ENCODE measurements at places on chromosomes 16 and 17.

GRCh38 chr17:68595496-68595895, 5.7 kb downstream of the FAM20A start:
- DNase-seq: no peak

DNA sequence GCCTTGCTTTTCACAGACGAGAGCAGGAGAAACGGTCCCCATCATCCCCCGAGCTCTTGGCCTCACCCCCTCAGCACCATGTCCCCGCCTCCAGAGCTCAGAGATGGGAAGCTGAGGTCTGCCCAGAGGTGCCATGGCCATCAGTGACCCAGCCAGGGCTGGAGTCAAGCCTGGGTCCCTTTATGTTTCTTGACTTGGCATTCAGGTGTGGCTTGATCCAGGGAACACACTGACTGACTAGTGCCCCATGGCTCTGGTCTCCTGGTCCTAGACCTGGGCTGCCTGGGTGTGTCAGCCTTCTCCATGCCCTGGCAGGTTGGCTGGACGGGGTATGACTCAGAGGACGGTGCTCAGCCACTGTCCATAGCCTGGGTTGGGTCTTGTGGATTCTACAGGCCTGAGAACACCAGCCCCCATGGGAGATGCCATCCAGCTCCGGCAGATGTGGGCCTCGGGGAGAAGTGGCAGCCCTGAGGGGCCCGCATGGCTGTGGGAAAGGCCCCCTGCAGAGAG, 54.2 kb downstream of the ZFPM1 start:
- no peak for DNase-seq

- DNase-seq: no peak
Observed at GRCh38 chr16:88702371-88703210, 3.6 kb downstream of the RNF166 start.

DNA sequence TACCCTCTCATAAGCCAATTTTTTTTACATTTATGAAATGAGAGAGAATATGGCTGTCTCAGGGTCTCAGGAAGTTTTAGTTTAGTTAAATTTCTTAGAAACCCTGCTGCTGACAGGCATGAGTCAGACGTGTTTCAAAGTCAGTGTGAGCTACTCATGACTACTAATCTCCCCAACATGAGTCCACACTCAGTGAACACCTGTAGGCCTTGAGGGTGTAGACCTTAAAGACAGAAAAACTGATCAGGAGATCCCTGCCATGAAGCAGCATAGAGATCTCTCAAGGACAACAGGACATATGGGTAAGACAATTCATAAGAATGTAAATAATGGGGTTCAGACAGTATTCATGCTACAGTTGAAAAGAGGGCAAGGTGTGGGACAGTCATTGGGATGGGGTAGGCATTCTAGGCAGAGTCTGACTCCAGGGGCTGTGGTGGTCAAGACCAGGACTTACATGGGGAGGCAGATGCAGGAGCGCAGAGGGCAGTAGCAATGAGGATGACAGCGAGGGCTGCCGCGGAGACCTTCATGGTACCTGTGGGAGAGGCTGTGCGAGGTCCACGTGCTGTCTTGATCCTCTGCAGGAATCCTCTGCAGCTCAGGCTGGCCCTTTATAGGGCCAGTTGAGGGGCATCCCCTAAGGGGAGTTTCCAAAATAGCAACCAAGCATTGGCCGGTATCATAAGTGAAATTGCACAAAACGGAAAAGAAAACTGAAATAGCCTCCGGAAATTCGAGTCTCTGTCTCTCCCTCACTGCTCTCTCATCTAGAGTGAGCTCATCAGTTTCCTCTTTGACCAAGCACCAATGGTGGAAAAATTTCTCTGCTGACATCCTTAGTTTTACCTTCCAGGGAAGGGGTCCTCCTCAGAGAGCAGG, at the start of gene CCL5:
TSS of gene CCL5 (minus strand) at position 588 of the 882 bp plus-strand sequence.
- peak; percentile 81 for DNase-seq

GRCh38 chr17:80101946-80102663, 724 bp downstream of the GAA start:
- no peak for DNase-seq

GRCh38 chr16:585351-585750, 4.5 kb upstream of the RAB40C start:
- no peak for DNase-seq

GRCh38 chr17:67725373-67725791, 7.6 kb downstream of the NOL11 start:
- peak; percentile 33 for DNase-seq

DNA sequence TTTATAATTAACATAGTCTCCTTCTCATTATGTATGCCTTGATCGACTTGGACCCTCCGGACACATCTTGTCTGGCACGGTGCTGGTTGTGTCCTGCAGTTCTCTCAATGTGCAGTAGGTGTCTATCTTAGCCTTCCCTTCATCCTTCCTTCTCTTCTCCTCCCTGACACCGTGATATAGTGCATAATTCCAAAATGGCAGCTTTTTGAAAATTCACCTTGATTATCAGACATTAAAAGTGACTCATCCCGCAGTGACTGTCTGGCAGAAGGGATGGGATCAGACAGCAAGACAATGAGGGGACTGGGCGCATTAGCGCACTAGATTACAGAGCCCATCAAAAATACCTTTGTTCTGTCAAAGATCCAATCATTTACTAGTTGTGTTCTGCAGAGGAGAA, 70.0 kb upstream of the PMFBP1 start:
- DNase-seq: no peak

DNA sequence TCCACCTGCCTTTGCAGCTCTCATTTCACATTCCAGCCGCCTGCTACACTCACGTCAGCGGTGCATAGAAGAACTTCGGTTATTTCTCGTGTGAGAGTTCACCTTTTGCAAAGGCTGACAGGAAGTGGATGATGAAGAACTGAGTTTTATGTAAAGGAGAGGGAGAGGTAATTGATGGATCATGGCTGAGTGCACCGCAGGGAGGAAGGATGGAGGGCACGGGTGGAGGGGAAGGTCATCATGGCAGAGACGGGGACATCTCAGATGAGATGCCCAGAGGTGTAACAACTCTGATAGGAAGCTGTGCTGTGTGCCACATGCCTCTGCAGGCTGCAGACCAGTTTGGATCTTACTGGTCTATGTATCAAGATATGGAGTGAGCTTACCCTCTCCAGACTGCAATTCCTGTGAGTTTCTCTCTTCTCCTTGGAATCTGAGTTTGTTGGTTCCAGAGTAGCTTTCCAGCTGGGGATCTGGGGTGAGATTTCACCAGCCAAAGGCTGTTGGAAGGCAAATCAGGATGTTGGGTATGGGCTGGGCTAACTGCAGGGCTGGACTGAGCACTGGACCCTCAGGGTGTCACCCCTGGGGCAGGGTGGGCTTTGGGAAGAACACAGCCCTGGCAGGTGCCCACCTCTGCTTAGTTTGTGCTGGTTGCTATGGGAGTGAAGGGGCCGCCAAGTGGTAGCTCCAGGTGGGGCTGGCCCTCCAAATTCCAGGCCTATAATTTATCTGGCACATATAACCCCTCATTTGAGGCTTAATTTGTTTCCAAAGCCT, 777.0 kb downstream of the KCNJ18 start:
- DNase-seq: no peak

DNA sequence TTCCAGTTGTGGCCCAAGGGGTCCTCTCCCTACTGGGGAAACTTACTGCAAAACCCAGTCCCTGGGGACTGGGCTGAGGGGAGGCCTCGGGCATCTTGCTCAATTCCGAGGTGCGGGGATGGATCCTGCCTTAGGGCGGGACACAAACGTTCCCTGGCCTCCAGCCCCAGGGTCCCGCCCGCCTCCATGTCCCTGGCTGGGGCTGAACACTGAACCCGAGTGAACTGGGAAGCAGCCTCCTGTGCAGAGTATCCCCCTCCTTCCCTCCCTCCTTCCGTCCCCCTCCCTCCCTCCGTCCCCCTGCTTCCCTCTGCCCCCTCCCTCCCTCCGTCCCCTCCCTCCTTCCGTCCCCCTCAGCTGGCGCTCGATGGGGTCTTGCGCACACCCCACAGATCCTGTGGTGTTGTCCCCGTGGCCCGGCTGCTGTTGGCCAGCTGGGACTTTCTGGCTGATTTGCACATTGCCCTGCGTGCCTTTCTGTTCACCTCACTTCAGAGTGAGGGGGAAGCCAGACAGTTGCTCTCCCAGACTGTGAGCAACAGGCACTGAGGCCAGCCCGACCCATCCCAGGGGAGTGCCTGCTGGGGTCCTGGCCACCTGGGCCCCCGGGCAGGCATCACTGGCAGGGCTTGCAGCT, 5.5 kb downstream of the TRAF7 start:
- no peak for DNase-seq

DNA sequence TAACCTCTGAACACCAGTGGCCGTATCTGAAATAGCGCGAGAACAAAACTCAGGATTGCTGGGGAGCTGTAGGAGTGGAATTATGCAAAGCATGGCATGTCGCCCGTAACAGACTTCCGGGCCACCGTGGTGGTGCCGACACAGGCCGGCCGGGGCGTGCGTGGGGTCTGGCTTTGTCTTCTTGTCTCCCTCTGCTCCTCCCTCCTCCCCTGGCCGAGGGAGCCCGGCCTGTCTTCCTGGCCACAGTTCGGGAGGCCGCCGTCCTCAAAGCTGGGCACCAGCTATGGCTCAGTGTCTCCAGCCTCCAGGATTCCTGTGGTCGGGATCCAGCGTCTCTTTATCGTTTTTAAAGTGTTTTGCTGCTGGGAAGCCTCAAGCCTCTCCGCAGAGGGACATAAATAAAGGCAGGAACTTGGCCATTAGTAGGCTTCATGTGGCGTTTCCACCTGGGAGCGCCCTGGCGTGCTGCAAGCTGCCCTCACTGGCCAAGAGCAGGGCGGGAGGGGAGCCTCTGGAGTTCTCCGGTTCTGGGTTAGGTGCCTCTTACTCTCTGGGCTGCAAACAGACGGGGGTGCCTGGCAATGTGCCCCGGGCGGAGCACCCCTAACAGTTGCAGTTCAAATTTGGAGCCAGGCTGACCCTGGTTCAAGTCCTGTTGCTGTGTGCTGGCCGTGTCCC, 22.0 kb upstream of the NPTX1 start:
- DNase-seq: no peak

- no peak for DNase-seq
Observed at GRCh38 chr16:88064889-88065746, 113.9 kb downstream of the BANP start.

DNA sequence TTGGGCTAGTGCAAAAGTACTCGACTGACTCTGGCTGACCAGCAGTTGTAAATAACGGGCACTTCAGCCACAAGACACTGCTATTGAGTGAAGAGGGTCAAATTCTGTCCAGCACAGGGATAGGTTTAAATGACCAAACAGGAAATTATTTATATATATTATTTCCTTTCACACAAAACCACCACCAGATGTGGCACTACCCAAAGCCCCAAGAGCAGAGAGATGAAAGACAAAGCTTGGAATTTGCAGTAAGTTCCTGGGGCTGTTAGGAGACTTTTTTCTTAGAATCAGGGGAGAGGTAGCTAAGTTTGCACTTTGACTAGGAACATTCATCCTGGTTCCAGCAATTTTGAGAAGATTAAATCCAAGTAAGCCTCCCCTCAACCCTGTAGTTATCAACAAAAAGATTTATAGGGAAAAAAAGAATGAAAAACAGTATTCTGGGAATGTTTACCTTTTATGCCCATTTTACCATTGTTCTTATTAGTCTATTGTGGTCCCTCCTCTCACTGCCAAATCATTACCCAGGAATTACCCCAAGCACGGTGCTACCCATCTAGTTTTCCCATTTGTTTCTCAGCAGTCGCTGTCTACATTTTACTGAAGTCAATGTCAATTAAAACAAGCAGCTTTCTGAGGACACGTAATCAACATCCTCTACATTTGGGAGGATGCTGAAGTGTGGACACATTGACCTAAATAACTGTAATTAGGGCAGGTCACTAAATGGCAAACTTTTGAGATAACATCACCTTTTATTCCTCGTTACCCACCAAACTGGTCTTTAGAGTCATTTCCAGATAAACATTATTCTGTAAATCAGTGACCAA, 43.5 kb downstream of the GRB7 start:
- peak; percentile 45 for DNase-seq

DNA sequence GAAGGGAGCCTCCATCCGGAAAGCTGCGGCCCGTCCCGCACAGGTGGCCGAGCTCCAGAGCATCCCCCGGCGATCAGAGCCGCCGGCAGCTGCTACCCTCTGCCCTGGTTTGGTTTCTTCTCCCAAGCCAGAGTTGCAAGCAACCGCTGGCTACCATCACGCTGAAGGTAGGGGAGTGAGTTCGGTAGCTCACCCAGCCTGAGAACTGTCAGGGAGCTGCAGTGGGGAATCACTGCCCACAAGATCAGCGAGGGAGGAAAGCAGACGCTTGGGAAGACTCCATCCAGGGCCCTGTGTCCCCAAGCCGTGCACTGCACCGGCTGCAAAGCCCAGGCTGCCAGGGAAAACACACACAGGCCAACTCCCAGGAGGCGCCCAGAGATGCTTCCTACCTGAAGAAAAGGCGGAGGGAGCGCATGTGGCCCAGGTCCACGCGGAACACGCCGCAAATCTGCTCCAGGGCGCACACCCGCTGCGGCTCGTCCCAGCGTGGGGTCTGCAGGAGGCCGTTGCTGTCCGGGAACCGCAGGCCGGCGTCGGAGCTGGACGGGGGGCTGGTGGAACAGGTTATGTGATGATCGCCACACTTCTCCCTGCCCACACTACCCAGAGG, 83.3 kb downstream of the TBC1D16 start:
- DNase-seq: no peak

- DNase-seq: no peak
Observed at GRCh38 chr17:44530896-44531418, 26.3 kb upstream of the FZD2 start.

GRCh38 chr16:87416826-87417527, 24.8 kb downstream of the MAP1LC3B start:
- peak; percentile 25 for DNase-seq

- no peak for DNase-seq
Observed at GRCh38 chr16:55567382-55567781, 898 bp downstream of the CAPNS2 start.

DNA sequence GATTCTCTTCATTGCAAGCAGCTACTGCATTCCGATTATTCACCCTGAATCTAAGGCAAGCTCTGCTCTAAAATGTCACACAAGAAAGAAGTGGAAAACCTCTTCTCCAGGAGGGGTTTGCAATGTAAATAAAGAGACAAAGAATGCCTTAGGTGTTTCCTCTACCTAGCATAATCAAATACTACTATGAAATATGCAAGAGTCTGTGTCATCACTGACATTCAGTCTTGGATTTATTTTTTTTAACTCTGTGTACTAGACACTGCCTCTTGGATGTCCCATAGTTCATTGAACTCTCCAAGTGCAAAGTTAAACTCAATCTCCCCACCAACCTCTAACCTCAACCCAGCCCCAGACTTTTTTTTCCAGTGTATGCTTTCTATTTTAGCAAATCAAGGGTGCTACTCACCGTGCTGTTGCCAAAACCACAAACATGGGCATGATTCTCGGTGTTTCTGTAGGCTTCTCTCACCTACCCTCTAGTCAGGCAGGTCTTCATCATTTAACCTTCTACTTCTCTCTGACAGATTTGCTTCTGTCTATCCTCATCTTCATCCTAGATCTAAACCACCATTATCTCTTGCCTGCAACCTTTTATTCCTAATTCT, 329.1 kb downstream of the CDH13 start:
- no peak for DNase-seq

DNA sequence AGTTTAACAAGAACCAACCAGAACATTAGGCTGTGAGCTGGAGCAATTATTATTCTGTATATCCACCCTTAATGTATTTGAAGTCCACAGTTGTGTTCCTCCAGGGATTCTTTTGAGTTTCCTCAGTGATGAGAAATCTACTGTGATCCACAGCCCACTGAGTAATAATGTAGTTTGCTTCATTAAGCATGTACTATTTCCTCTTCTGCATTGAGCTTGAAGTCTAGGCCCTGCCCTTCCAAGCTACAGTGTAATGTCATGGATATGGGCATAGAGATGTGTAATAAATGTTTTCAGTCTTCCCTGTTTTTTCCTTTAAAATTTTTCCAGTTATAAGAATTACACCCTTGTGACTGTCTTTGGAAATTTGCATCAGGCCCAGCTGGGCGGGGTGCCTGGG, 36.4 kb upstream of the SLC12A3 start:
- no peak for DNase-seq

- DNase-seq: no peak
Observed at GRCh38 chr16:81774348-81774747, 4.7 kb upstream of the PLCG2 start.

All from CD4-positive, alpha-beta T cell treated with Interleukin-15 for 4 hours (primary cell).